ENCODE measurements at places on chromosomes 1 and 21. TPM values are rescaled to one million over a fixed set of nuclear protein-coding genes. Genes with fewer than 3 reads are reported as not detected.

Gene KCNN3
- total RNA-seq, result 0.13 TPM

Gene MASP2
- 0.06 TPM for total RNA-seq

Gene PROX1
- 0.12 TPM for total RNA-seq

Gene OR10J5
- not detected for total RNA-seq

Gene CENPS
- 12.7 TPM for total RNA-seq

Gene RBP7
- total RNA-seq, result not detected

Gene ZNF648
- not detected for total RNA-seq

Gene CLDN17
- not detected for total RNA-seq

Gene MEAF6
- total RNA-seq, result 54.7 TPM

Gene SKI
- total RNA-seq, result 29.8 TPM

Gene GJA8
- not detected for total RNA-seq

Gene LGR6
- not detected for total RNA-seq

Gene TTLL7
- total RNA-seq, result 17.8 TPM

Gene PRSS38
- total RNA-seq, result not detected

Gene JAM2
- total RNA-seq, result 0.93 TPM

Gene KLF17
- total RNA-seq, result 0.26 TPM

Gene TRIM45
- total RNA-seq, result 1.2 TPM

Gene TRAF3IP3
- not detected for total RNA-seq

Gene OR2L2
- under 0.01 TPM for total RNA-seq

Gene TNFAIP8L2
- not detected for total RNA-seq

Gene OR14K1
- total RNA-seq, result not detected

Gene ZNF684
- 5.0 TPM for total RNA-seq

Gene DCST1
- total RNA-seq, result not detected

Gene WNT3A
- total RNA-seq, result not detected

Data from aortic smooth muscle cell (primary cell).